Activated T-cell treated with anti-CD3 and anti-CD28 coated beads, Interleukin-2, amount 50 U/mL, for 24 hours (primary cell): ENCODE measurements at places on chromosomes 1 and 21.
A peak's percentile ranks its signal among the peaks of the same experiment; 100 is the strongest.

DNA sequence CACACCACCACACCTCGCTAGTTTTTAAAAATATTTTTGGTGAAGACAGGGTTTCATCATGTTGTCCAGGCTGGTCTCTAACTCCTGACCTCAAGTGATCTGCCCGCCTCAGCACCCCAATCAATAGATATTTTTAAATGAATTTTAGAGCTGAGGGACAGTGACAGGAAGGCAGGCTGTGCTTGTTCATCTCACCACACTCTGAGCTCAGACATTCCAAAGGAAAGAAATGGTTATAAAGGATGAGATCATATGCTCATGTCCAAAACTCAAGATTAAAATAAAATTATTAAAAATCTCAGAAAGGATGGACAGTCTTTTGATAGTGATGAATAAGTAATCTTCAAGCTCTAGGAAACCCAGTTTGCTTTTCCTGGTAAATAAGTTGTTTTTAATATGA, 40.9 kb downstream of the L1TD1 start:
- no peak for DNase-seq

DNA sequence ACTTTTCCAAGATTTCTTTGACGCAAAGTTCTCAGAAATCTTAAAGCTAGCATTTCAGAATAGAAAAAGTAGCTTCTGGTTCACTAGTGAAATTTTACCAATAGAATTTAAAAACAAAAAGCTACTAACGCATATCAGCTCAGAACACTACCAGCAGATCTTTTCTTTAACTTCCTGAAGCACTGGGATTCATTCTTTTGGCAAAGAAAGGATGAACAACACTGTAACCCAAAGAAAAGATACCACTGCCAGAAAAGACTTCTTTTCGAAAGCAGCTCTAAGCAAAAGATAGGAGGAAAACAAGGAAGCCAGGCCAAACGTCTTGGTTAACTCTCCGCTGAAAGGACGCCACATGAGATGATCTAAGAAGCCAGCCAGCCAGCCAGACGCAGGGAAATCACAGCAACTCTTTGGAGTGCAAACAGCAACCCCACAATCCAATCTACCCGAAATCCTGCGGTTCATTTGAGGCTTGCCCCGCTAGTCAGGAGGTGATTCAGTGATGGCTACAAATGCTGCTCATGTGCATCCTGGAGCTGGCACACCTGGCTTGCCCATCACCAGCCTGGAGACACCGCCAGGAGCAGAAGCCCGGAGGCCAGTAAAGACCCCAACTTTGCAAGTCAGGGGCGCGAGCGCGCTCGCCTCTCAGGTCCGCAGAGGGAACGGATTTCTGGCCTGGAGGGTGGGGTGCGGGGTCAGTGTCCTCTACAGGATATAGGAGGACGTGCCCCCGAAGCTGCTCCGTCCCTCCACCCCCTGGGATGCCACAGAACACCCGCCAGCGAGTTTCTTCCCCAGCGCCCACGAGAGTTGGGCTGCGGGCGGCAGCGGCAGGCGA, 812 bp downstream of the NBPF1 start:
- peak; percentile 76 for DNase-seq

- DNase-seq: no peak
Observed at GRCh38 chr1:39158327-39159086, 46.0 kb upstream of the MACF1 start.

DNA sequence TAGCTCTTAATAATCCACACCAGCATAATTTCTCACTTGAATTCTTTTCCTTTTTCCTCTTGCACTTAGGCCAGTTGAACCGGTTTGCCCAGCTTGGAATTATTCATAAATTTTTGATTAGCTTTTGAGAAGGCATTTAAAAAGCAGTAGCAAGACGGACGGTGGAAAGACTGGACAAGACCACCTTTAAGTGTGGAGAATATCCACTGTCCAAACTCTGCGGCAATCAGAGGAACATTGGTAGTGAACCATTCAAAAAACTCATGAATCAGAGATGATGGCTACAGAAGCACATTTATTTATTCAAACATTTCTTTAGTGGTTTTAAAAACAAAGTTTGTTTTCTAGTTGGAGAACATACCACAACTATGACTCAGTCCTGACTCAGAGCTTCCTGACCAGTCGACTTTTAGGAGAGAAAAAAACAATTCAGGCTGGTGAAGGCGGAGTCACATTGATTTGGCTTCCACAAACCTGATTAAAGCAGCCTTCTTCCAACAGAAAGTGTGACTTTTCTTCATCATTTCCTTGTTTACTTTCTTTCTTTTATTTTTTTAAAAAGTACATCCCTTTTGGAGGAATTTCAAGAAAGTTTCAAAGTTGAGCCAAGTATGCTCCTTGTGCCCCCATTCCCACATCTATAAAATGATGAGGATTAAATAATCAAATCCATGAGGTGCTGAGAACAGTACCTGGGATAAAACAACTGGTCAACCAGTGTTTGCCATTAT, 128.8 kb downstream of the ADSS2 start:
- DNase-seq: no peak

GRCh38 chr21:36430841-36431240, 45.6 kb downstream of the CHAF1B start:
- DNase-seq: no peak

GRCh38 chr21:45100866-45101265, 26.5 kb downstream of the ADARB1 start:
- DNase-seq: no peak
